Omental fat pad (tissue), 4 donors: ENCODE measurements at places on chromosomes 4 and X.

GRCh38 chr4:102180046-102180445, 165.2 kb downstream of the SLC39A8 start:
- DNase-seq: no peak

DNA sequence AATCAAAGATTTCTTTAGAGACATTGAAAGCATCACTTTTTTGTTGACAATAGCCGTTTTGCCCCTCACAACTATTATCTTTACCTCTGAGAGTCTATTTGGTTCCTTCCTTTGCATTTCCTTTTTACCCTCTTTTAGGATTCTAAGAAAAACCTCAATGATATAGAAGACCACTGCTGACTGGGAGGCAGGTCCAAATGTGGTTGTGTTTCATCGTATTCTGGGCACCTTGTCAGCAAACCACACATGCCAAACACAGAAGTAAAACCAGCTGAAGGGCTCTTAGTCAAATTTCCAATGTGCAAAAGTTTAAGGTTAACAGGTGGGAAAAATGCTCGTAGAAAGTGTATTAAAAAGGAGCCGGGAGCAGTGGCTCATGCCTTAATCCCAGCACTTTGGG, 5.1 kb upstream of the PRMT9 start:
- DNase-seq: no peak

GRCh38 chr4:108139089-108139488, 29.6 kb downstream of the LEF1 start:
- no peak for DNase-seq

GRCh38 chr4:80393246-80393969, 57.9 kb downstream of the CFAP299 start:
- no peak for DNase-seq

GRCh38 chr4:137768196-137768595, 235.9 kb upstream of the PCDH18 start:
- DNase-seq: no peak

DNA sequence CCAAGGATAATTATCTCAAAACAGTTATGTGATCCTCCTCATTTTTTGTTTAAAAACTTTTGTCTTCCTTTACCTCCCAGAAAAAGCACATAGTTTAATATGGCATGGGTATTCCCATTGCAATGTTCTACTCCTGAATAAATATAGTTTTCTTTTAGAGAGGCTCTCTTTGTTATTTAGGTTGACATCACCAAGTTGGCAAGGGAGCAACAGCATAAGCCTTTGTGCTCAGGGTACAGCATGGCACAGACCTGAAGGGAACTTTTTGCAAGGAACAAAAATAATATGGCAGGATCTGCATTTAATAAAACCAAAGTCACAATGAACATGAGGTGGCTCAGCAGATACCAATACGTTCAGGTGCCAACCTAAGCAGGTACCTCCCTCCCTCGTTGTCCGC, 47.1 kb upstream of the NPY2R start:
- DNase-seq: no peak
